ENCODE measurements at places on chromosomes 16 and 17.

- peaks cover 21% of the 10 kb centered on the region for H3K36me3 ChIP-seq
- H3K27me3 ChIP-seq: no peaks in the 10 kb centered on the region
- peak overlapping the region; percentile 90 for H3K27ac ChIP-seq
- peak overlapping the region; percentile 95 for H3K4me3 ChIP-seq
- H3K4me1 ChIP-seq: peaks cover 12% of the 10 kb centered on the region
Measured at GRCh38 chr17:65055708-65056638, 567 bp downstream of the GNA13 start.

DNA sequence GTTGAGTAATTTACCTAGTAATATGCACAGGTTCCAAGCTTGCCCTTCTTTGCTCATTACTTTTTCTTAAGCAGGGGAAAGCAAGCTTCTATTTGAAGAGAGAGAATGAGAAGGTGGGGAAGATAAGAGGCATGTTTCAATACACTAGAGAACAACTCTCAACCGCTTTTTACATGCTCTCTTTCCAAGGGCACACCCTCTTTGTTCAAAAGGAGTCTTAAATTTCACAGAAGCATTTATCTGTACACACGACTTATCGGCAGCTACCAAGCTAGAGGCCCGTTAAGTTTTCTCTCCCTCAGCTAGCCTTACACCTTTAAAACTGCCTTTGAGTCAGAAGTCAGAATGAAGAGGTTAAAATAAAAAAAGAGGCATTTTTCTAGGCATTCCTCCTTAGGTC lies 79.6 kb downstream of the STH start:
- H3K27me3 ChIP-seq: no peaks in the 10 kb centered on the region
- peaks cover 4% of the 10 kb centered on the region for H3K36me3 ChIP-seq
- DNase-seq: no peak
- no peak overlapping the region for H3K4me3 ChIP-seq

GRCh38 chr16:84643180-84643583 lies 5.1 kb upstream of the KLHL36 start:
- H3K4me3 ChIP-seq: no peak overlapping the region
- H3K36me3 ChIP-seq: no peaks in the 10 kb centered on the region
- no peaks in the 10 kb centered on the region for H3K27me3 ChIP-seq
- peak; percentile 94 for DNase-seq
- peak overlapping the region; percentile 32 for H3K27ac ChIP-seq

DNA sequence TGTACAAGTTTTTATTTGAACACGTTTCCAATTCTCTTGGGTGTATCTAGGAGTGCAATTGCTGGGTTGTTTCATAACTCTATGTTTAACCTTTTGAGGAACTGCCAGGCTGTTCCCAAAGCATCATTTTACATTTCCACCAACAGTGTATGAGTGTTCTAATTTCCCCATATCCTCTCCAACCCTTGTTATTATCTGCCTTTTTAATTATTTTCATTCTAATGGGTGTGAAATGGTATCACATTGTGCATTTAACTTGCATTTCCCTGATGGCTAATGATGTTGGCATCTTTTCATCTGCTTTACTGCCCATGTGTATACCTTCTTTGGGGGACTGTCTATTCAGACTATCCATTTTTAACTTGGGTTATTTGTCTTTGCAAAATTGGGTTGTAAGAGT lies 104.2 kb downstream of the USP31 start:
- H3K27ac ChIP-seq: no peak overlapping the region
- DNase-seq: no peak
- H3K36me3 ChIP-seq: no peaks in the 10 kb centered on the region
- H3K4me3 ChIP-seq: no peak overlapping the region
- H3K4me1 ChIP-seq: no peaks in the 10 kb centered on the region
- peaks cover 6% of the 10 kb centered on the region for H3K27me3 ChIP-seq

DNA sequence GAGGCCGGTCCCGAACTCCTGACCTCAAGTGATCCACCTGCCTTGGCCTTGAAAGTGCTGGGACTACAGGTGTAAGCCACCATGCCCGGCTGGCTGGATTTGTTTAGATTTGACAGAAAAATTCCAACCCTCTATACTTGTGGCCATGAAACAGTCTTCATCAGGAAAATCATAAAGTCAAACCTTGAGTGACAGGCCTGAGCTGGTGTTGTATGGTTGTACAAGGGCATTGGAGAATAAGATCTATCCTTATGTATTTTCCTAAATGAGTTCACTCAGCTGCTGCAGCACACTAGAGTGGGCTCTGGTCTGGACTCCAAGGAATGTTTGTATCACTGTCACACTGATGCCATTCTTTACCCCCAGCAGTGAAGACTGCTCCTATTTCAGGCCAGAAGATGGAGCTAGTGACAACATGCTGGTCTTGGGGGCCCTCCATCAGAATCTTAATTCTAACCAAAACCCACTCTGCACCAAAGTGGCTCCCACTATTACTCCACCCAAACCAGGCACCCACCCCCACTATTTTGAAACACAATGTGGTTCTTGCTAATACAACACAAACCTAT lies 27.4 kb downstream of the SNX11 start:
- H3K36me3 ChIP-seq: no peaks in the 10 kb centered on the region
- H3K4me1 ChIP-seq: no peaks in the 10 kb centered on the region
- no peak overlapping the region for H3K27ac ChIP-seq
- H3K4me3 ChIP-seq: no peak overlapping the region
- no peak for DNase-seq

DNA sequence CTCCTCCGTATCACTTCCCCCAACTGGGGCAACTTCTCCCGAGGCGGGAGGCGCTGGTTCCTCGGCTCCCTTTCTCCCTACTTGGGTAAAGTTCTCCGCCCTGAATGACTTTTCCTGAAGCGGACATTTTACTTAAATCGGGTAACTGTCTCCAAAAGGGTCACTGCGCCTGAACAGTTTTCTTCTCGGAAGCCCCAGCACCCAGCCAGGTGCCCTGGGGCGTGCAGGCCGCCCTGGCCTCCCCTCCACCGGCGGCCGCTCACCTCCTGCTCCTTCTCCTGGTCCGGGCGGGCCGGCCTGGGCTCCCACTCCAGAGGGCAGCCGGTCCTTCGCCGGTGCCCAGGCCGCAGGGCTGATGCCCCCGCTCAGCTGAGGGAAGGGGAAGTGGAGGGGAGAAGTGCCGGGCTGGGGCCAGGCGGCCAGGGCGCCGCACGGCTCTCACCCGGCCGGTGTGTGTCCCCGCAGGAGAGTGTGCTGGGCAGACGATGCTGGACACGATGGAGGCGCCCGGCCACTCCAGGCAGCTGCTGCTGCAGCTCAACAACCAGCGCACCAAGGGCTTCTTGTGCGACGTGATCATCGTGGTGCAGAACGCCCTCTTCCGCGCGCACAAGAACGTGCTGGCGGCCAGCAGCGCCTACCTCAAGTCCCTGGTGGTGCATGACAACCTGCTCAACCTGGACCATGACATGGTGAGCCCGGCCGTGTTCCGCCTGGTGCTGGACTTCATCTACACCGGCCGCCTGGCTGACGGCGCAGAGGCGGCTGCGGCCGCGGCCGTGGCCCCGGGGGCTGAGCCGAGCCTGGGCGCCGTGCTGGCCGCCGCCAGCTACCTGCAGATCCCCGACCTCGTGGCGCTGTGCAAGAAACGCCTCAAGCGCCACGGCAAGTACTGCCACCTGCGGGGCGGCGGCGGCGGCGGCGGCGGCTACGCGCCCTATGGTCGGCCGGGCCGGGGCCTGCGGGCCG lies 1.6 kb downstream of the HIC1 start:
- peak overlapping the region; percentile 81 for H3K27ac ChIP-seq
- no peaks in the 10 kb centered on the region for H3K4me1 ChIP-seq
- H3K27me3 ChIP-seq: no peaks in the 10 kb centered on the region

DNA sequence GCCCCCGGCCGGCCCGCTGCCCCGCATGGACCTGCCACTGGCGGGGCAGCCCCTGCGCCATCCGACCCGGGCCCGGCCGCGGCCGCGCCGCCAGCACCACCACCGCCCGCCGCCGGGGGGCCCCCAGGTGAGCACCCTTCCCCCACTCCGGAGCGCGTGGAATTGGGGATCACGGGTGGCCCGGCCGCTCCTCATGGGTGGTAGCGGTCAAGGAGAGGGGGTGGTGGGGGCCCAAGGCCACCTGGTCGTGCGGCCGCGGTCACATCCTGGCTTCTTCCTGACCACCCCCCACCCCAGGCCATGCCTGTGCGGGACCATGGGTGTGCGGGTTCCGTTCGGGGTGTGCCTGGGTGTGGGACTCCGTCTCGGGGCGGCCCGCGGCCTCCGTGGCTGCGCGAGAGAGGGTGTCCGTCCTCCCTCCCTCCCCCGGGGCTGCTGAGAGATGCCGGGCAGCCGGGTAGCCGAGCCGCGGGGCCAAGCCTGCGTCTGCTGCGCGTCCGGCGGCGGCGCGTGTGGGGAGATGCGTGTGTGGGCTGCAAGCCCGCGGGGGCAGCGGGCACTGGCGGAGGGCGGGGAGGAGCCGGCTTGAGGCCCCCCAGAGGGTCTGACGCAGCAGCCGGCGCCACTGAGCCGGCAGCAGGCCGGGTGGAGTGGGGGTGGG lies 6.8 kb downstream of the ACD start:
- H3K4me1 ChIP-seq: no peaks in the 10 kb centered on the region
- no peaks in the 10 kb centered on the region for H3K36me3 ChIP-seq
- peaks cover 34% of the 10 kb centered on the region for H3K27me3 ChIP-seq
- DNase-seq: peak; percentile 66

DNA sequence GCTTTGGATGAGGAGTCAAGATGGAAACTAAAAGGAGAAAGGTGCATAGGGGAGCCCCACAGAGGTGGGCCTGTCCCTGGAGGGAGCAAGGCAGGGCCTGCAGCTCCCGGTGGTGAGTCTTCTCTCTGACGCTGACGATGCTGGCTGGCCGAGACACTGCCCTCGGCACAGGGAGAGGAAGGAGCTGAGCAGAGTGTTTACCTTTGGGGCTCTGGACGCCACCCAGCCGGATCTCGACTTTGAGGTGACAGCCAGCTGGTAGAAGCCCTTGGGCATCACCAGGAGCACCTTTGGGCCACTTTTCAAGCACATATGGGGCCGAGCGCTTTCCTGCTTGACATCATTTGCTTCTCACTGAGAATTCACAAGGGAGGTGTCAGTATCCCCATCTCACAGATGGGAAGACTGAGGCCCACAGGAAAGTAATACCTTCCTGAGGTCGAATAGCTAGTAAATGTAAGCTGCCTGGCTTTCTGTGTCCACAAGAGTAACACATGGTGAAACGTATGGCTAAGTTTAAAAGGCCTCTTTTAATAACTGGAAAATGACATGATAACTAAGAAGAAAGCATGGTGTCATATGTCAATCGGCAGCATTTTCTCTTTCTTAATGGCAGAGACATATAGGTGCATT lies 294.3 kb upstream of the TNRC6C start:
- H3K4me1 ChIP-seq: no peaks in the 10 kb centered on the region
- H3K27me3 ChIP-seq: peaks cover 14% of the 10 kb centered on the region
- no peak overlapping the region for H3K4me3 ChIP-seq
- no peak overlapping the region for H3K27ac ChIP-seq

DNA sequence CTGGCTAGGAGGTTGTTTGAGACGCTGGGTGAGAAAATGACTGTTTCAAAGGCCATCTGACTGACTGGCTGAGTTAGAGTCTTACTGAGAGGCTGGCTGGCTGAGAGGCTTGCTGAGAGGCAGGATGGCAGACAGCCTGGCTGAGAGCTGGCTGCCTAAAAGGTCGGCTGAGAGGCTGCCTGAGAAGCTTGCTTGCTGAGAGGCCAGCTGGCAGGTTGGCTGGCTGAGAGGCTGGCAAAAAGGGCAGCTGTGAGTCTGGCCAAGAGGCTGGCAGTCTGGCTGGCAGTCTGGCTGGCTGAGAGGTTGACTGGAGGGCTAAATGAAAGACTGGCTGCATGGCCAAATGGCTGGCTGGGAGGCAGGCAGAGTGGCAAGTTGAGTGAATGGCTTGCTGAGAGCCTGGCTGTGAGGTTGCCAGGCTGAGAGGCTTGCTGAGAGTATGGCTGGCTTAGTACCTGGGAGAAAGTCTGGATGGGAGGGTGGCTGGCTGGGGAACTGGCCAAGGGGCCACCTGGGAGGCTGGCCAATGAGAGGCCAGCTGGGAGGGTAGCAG lies 35.3 kb upstream of the ACSM2B start:
- DNase-seq: no peak
- H3K36me3 ChIP-seq: no peaks in the 10 kb centered on the region
- H3K27ac ChIP-seq: no peak overlapping the region
- no peak overlapping the region for H3K4me3 ChIP-seq

GRCh38 chr16:79316004-79316458 lies 284.5 kb downstream of the MAF start:
- no peak overlapping the region for H3K27ac ChIP-seq
- H3K27me3 ChIP-seq: no peaks in the 10 kb centered on the region
- H3K4me1 ChIP-seq: no peaks in the 10 kb centered on the region

DNA sequence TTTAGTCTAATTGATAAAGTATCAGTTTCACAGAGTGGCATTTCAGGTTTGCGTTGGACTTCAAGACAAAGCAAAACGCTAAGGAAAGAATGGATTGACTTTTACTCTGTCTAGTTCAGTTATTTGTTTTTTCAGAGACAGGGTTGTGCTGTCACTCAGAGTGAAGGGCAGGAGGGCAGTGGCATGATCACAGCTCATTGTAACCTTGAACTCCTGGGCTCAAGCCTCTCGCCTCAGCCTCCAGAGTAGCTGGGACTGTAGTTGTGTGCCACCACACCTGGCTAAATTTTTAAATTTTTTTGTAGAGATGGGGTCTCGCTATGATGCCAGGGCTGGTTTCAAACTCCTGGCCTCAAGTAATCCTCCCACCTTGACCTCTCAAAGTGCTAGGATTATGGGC lies 86.4 kb downstream of the CACNG1 start:
- no peak overlapping the region for H3K27ac ChIP-seq
- H3K36me3 ChIP-seq: peaks cover 26% of the 10 kb centered on the region
- no peaks in the 10 kb centered on the region for H3K27me3 ChIP-seq
- DNase-seq: no peak
- no peak overlapping the region for H3K4me3 ChIP-seq
- no peaks in the 10 kb centered on the region for H3K4me1 ChIP-seq

GRCh38 chr16:10708969-10709368 lies 14.2 kb upstream of the TEKT5 start:
- no peaks in the 10 kb centered on the region for H3K36me3 ChIP-seq
- H3K4me3 ChIP-seq: no peak overlapping the region
- no peak for DNase-seq
- no peaks in the 10 kb centered on the region for H3K4me1 ChIP-seq
- no peak overlapping the region for H3K27ac ChIP-seq
- H3K27me3 ChIP-seq: no peaks in the 10 kb centered on the region

GRCh38 chr17:34798581-34798980 lies 162.7 kb downstream of the CCT6B start:
- no peaks in the 10 kb centered on the region for H3K4me1 ChIP-seq
- H3K4me3 ChIP-seq: no peak overlapping the region
- H3K27ac ChIP-seq: no peak overlapping the region

GRCh38 chr16:3637371-3637923 lies 17.0 kb upstream of the DNASE1 start:
- DNase-seq: no peak
- H3K4me3 ChIP-seq: no peak overlapping the region
- H3K36me3 ChIP-seq: no peaks in the 10 kb centered on the region
- no peaks in the 10 kb centered on the region for H3K27me3 ChIP-seq
- no peak overlapping the region for H3K27ac ChIP-seq
- H3K4me1 ChIP-seq: no peaks in the 10 kb centered on the region

GRCh38 chr16:29816694-29817441 lies 916 bp downstream of the PAGR1 start:
- peak overlapping the region; percentile 85 for H3K4me3 ChIP-seq
- peak overlapping the region; percentile 70 for H3K27ac ChIP-seq
- no peaks in the 10 kb centered on the region for H3K36me3 ChIP-seq
- peaks cover 18% of the 10 kb centered on the region for H3K4me1 ChIP-seq
- no peaks in the 10 kb centered on the region for H3K27me3 ChIP-seq
- peak; percentile 88 for DNase-seq
